Foreskin keratinocyte (primary cell): ENCODE measurements at places on chromosomes 6 and 20. TPM values are rescaled to one million over a fixed set of nuclear protein-coding genes. Genes with fewer than 3 reads are reported as not detected.
A peak's percentile ranks its signal among the peaks of the same experiment; 100 is the strongest.

DNA sequence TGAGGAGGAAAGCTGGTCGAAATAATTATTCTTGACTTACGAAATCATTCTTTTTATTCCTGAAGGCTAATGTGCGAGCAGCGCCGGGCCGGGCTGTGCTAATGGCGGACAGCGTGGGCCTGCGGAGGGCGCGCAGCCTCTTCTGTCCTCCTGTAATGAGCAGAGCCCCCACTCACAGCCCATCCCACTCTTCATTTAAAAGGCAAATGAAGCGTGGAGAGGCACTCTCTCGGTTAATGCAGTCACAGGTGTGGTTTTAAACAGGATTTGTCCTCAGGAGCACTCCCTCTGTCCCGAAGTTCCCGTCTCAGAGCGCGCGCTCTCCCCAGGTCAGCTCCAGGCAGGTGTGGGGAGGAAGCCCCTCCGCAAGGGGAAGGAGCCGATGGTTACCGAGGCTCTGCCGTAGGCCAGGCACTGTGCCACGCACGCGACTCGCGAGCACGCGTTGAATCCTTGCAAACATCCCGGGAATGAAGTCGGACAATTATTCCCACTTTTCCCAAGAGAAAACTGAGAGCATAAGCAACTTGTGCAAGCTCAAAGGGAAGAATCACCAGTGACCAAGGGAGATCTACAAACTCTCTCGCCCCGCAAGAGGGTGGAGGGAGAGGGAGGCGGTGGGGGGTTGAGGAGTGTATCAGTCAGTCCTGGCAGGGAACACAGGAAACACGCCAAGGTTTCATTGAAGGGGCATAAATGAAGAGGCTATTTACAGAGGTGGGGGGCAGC lies 35.5 kb upstream of the ZFAND3 start:
- DNase-seq: no peak

DNA sequence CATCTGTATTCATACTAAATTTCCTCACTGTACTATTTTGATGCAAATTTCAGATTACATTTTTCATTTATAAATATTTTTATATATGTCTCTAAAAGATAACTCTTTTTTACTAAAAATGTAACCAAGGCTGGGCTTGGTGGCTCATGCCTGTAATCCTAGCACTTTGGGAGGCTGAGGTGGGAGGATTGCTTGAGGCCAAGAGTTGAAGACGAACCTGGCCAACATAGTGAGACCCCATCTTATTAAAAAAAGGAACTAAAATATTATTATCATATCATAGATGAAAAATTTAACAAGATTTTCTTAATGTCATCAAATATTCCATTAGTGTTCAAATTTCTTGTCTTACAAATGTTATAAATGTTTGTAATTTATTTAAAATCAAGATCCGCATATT lies 6.6 kb upstream of the DNPH1 start:
- no peak for DNase-seq

DNA sequence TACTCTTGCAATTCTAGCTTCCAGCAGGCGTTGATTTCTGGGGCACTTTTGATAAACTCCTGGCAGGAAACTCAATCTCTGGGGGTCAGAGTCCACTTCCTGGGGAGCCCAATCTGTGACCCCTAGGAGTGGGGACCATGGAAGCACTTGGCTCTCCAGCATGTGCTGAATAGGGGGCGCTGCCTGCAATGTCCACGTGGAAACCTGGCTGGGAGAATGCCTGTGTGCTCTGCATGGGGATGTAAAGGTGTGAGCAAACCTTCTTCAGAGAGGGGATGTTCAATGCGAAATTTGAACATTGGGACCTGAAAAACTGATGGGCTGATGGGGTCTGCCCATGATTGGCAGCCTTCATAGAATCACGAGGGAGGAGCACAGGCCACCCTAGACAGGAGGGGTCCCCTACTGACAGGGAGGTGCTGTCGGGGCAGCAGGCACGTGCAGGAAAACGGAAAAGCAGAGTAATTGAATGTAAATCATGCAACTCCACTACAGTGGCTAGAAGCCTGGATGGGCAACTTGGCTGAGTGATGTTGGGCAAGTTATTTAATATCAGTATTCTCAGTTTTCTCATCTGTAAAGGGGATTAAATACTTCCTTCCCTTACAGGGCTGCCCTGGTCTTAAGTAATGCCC lies 47.8 kb downstream of the CEP43 start:
- DNase-seq: no peak

DNA sequence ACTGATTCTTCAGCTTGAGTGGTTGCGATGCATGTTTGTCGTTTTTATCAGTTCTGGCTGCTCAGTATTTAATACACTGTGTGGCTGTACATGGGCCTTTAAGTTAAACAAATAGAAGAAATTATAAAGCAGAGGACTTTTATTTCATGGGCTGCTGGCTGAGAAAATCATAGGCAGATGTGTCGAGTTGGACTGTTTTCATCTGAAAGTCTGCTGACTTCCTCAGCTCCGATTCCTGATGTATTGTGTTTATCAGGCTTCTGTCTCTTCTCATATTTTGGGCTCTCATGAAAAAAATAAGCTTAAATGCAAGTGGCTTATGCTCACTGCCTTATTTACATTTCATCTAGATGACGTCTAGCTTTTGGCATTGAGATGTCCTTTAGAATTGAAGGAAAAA lies 129.5 kb upstream of the GGTLC1 start:
- DNase-seq: no peak

DNA sequence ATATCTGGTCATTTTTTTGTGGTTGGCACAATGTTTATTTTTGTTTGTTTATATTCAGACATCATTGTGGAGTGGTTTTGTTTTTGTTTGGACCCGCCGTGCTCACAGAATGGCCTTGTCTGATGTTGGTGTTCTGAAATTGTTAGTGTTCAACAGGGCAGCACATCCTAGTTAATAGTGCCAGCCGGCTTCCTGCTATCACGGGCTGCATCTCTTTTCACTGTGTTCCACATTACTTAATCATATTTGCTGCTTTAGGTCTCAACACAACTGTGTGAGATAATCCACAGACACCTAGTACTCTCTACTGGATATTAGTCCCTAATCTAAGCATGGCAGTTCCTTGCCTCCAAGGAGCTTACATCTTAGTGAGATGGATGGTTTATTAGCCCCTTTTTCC lies 2.8 kb upstream of the EIF2S2 start:
- no peak for DNase-seq

GRCh38 chr6:126380072-126380583 lies 40.2 kb downstream of the CENPW start:
- DNase-seq: no peak

- no peak for DNase-seq
Observed at GRCh38 chr6:132511210-132511830, 1.6 kb downstream of the STX7 start.

DNA sequence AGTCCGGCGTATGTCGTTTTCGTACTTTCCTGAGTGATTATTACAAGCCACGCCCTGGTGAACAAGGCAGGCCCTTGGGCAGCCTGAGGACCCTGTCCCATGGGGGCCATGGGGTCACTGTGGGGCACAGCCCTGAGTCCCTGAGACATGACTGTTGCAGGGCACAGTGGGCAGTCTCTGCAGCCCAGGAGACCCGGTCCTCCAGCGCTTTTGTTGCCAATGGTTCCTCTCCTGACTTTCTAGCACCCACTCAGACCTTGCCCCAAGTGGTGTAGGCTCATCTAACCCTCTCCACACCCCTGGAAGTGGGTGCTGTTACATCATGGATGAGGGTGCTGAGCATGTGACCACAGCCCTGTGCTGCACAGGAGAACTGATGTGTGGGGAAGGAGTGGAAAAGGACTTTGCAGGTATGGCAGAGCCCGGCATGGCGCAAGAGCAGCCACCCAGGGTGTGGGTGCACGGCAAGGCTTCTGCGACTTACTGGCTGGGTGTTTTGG lies 319.5 kb downstream of the TAF4 start:
- no peak for DNase-seq

DNA sequence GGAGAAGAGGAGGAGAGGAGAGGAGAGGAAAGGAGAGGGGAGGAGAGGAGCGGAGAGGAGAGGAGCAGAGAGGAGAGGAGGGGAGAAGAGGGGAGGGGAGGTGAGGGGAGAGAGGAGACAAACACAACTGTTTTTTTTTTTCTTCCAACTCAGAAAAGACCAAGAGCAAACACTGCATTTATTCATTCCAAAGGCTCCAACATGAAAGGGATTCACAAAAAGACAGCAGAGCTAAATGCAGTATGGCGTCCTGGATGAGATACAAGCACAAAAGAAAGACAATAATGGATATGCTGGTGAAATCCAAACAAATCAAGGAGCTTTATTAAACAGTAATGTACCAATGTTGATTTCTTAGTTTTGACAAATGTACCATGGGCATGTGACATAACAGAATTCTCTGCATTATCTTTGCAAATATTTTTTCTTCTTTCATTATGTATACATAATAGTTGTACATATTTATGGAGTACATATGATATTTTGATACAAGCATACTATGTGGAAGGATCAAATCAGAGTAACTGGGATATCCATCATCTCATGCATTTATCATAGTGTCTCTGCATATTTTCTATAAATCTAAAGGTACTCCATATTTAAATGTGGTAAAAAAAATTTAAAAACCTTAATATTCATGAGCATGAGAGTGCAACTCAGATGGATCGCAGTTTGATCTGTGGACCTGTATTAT lies 204.6 kb downstream of the CBLN4 start:
- DNase-seq: no peak

DNA sequence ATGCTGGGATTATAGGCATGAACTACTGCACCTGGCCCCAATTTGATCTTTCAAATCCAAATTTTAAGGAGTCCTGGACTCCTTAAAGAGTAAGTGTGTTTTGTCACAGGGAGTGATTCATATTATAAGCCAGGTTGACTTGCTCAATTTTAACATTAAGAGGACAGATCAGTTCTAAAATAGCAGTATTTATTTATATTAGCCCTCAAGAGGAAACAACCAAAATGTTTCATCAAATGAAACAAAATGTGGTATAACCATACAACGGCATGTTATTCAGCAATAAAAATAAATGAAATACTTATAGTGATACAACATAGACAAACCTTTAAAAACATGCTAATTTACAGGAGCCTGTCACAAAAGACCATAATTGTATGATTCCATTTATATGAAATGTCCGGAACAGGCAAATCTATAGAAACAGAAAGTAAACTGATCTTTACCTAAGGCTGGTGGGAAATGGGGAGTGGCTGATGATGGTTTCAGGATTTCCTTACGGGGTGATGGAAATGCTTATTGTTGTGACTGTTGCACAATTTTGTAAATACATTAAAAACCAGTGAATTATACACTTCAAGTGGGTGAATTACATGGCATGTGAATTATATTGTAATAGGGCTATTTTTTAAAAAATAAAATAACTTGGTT lies 637.4 kb downstream of the MMUT start:
- DNase-seq: peak; percentile 54

GRCh38 chr6:133888929-133889556 lies at the start of gene TCF21:
Gene TCF21 (plus strand): TSS chr6:133889113. CDS start chr6:133889398, 285 bp downstream.
- DNase-seq: no peak

DNA sequence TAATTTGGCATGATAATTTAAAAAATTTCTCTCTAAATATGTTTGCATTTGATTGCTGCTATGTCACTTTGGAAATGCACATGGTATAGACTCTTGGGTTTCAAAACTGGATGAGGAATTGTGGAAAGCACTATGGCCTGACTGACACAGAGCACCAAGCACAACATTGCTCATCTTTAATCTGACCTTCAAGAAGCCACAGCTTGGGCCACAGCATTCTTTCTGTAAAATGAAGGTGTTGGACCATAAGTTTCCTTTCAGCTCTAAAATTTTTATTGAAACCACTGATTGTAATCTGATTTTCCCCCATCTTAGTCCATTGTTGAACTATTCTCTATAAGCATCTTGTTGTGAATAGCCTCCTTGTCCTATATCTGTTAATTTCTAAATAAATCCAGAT lies 41.0 kb downstream of the QKI start:
- no peak for DNase-seq

DNA sequence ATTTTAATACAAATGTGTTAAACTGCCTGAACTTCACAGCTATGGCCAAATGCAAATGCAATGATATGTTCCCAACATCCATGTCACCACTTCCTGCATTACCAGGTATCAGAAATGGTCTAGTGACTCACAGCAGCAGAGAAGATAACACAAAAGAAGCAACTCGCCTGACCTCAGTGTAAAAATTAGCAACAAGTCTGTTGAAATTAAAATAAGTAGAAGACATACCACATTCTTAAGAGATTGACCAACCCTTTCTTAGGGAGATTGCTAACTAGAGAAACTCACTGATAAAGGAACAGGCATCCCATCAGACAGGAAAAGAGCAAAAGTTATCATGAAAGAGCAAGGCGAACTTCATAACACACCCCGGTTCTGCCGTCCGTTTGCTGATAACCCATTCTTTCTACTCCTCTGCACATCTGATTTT lies 45.1 kb downstream of the RNASET2 start:
- DNase-seq: peak; percentile 2

GRCh38 chr6:25066593-25066992 lies 130.8 kb upstream of the RIPOR2 start:
- DNase-seq: no peak

MUC22 gene
- not detected in 2 replicates for total RNA-seq

TNNC2 gene
- not detected in 2 replicates for total RNA-seq

ESR1 gene
- 1.1 and 1.3 TPM in 2 replicates for total RNA-seq

GABRR1 gene
- not detected in 2 replicates for total RNA-seq

NHLRC1 gene
- total RNA-seq: 1.7 and 2.1 TPM in 2 replicates
